Sigmoid colon (tissue), 7 donors: ENCODE measurements at places on chromosomes 16 and 17. TPM values are rescaled to one million over a fixed set of nuclear protein-coding genes. Genes with fewer than 3 reads are reported as not detected.
A peak's percentile ranks its signal among the peaks of the same experiment; 100 is the strongest.

- peak overlapping the region; percentile 97 for H3K27ac ChIP-seq
- H3K27me3 ChIP-seq: no peaks in the 10 kb centered on the region
- no peak for DNase-seq
- H3K4me3 ChIP-seq: no peak overlapping the region
- H3K36me3 ChIP-seq: peaks cover 23% of the 10 kb centered on the region
- peaks cover 68% of the 10 kb centered on the region for H3K4me1 ChIP-seq
Measured at GRCh38 chr17:57982452-57983170, 5.4 kb downstream of the VEZF1 start.

GRCh38 chr16:81600275-81600674 is 155.7 kb downstream of the CMIP start:
- no peak overlapping the region for H3K27ac ChIP-seq
- H3K27me3 ChIP-seq: no peaks in the 10 kb centered on the region
- H3K4me3 ChIP-seq: no peak overlapping the region
- no peak for DNase-seq
- no peaks in the 10 kb centered on the region for H3K36me3 ChIP-seq
- H3K4me1 ChIP-seq: peaks cover 32% of the 10 kb centered on the region

DNA sequence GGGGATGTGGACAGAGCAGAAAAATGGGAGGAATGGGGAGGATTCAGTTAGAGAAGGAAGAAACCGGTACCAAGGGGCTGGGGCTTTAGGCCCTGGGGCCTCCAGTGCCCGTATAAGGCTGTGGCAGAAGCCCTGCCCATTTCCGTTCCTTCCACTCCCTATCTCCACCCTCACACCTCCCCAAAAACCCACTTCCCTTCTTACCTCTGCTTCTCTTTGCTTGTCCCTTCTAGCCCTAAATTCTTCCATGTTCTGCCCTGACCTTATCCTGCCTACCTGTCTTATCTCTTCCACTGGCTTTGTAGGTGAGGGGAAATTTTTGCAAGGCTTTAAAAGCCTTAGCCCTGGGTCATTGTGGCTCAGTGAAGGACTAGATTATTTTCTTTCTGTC is 4.1 kb downstream of the RNF167 start:
- H3K4me1 ChIP-seq: peaks cover 57% of the 10 kb centered on the region
- H3K27me3 ChIP-seq: no peaks in the 10 kb centered on the region
- no peak overlapping the region for H3K4me3 ChIP-seq
- H3K36me3 ChIP-seq: peaks cover 27% of the 10 kb centered on the region

- DNase-seq: no peak
- H3K27ac ChIP-seq: no peak overlapping the region
- no peaks in the 10 kb centered on the region for H3K36me3 ChIP-seq
- H3K27me3 ChIP-seq: peaks cover 3% of the 10 kb centered on the region
- no peaks in the 10 kb centered on the region for H3K4me1 ChIP-seq
- H3K4me3 ChIP-seq: no peak overlapping the region
Measured at GRCh38 chr17:6870841-6871240, 39.3 kb upstream of the TEKT1 start.

GRCh38 chr16:68257906-68258800 is 6.2 kb upstream of the SLC7A6 start:
- H3K27ac ChIP-seq: peak overlapping the region; percentile 91
- H3K36me3 ChIP-seq: peaks cover 19% of the 10 kb centered on the region
- DNase-seq: peak; percentile 93

SEPHS2 gene
- 25.4 TPM for total RNA-seq

GRCh38 chr17:1557355-1558095 is 5.1 kb downstream of the PITPNA start:
- peaks cover 13% of the 10 kb centered on the region for H3K36me3 ChIP-seq
- DNase-seq: no peak
- no peaks in the 10 kb centered on the region for H3K4me1 ChIP-seq
- H3K27me3 ChIP-seq: no peaks in the 10 kb centered on the region

- DNase-seq: no peak
- H3K4me1 ChIP-seq: no peaks in the 10 kb centered on the region
- H3K4me3 ChIP-seq: no peak overlapping the region
Measured at GRCh38 chr17:57484826-57485565, 228.7 kb downstream of the MSI2 start.

DNA sequence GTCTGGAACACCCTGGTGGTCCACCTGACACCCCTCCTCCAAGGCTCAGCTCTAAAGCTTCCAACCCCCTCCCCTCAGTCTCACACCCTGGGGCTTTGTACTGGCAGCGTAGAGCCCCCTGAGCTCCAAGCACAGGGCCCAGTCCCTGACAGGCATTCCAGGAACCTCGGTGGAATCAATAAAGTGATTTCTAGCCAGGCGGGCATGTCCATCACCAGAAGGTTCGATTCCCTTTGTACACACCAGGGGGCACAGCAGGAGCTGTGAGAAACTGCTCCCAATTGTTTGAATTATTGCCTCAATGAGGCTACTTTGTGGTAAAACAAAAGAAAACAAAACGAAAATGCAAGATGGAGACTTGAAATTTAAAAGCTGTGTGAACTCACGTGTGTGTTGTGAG is 51.8 kb downstream of the SMPD3 start:
- DNase-seq: no peak
- H3K27ac ChIP-seq: no peak overlapping the region
- H3K4me1 ChIP-seq: no peaks in the 10 kb centered on the region
- no peaks in the 10 kb centered on the region for H3K36me3 ChIP-seq
- H3K27me3 ChIP-seq: no peaks in the 10 kb centered on the region

DOC2B gene
- 2.5 TPM for total RNA-seq

DNA sequence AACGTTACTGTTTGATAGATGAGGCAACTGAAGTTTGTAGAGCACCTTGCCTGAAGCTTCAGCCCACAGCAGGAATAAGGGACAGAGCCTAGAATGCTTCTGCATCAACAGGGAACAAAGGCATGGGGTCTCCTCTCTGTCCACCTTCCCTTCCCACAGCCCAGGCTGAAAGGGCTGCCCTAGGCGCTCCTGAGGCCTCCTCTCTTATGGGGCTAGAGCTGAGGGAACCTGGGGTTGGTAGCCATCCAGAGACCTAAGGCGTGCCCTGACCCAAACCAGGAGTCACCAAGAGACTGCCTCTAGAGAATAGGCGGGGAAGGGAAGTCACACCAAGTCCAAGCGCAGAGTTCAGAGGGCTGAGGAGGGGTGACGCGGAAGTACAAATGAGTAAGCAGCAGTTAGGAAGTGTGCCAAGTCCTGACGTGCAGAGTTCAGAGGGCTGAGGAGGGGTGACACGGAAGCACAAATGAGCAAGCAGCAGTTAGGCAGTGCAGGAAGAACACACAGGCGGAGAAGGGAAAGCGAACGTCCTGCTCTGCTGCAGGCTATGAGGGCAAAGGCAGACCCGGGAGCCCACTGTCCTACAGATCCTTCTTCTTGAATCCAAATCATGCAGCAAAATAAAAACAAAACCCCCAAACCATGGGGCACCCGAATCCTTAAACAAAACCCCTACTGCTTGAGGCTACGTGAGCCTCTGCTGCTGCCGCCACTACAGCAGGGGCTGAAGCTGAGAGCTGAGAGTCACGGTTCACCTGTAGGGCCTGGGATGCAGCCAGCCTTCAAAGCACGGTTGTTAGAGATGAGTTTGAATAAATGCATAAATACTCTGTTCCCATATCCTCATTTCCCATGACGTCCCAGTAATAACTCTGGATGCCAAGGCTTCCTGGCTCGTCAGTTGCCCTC is 2.7 kb upstream of the SPG7 start:
- peak overlapping the region; percentile 58 for H3K27ac ChIP-seq
- H3K27me3 ChIP-seq: no peaks in the 10 kb centered on the region
- no peaks in the 10 kb centered on the region for H3K4me1 ChIP-seq
- no peak overlapping the region for H3K4me3 ChIP-seq

TMIGD1 gene
- total RNA-seq: 0.71 TPM

DNA sequence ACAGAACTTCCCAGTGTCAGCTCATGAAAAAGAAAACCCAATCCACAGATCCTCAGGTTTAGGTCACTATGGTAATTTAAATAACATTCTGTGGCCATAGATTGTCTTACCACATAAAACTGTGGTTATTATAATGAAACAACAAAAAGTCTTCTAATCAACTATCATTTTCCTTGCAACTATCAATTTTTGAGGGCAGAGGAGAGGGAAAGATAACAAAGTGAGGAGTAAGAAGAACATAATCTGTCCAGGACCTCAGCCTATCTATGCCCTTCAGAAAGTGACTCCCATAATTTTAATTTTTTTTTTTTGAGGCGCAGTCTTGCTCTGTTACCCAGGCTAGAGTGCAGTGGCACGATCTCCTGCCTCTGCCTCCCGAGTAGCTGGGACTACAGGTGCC is 4.0 kb upstream of the GGNBP2 start:
- no peaks in the 10 kb centered on the region for H3K27me3 ChIP-seq
- H3K4me3 ChIP-seq: no peak overlapping the region
- no peaks in the 10 kb centered on the region for H3K36me3 ChIP-seq

- H3K27ac ChIP-seq: no peak overlapping the region
- peaks cover 9% of the 10 kb centered on the region for H3K4me1 ChIP-seq
- DNase-seq: no peak
- no peaks in the 10 kb centered on the region for H3K36me3 ChIP-seq
- no peaks in the 10 kb centered on the region for H3K27me3 ChIP-seq
- H3K4me3 ChIP-seq: no peak overlapping the region
Measured at GRCh38 chr16:24138024-24138423, 118.1 kb upstream of the CACNG3 start.

DNA sequence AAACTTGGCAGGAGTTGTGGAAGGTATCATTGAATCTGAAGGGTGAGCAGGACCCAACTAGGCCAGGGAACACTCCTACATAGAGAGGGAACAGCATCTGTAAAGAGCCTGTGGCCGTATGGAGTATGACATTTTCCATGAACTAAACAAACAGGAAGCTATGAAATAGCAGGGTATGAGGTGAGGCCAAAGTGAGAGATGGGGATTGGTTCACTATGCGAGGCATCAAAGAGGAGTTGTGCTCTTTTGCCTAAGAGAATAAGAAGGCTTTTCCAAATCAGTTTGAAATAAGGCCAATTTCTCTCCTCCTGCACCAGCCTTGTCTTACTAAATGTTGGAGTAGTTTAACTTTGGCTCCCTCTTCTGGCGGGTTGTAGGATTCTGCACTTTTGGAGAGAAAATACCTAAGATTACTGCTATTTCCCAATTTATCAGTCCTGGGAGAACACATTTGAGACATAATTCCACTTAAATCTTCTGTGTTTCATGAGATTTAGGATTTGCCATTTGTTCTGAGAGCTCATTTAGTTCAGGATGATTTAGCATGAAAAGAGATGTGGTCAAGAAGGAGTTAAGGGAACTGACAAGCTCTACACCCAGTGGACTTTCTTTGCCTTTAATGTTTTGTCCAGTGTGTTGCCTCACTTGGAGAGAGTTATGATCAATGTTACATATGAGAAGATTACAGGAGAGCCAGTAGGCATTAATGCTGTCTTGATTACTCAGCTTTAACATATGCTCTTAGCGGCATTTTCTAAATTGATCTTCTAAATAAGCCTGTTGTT is 55.4 kb downstream of the TNRC6C start:
- no peak overlapping the region for H3K27ac ChIP-seq
- no peaks in the 10 kb centered on the region for H3K4me1 ChIP-seq
- H3K4me3 ChIP-seq: no peak overlapping the region
- H3K36me3 ChIP-seq: peaks cover 16% of the 10 kb centered on the region
- no peaks in the 10 kb centered on the region for H3K27me3 ChIP-seq

GRCh38 chr16:70520612-70521297 is 2.6 kb downstream of the COG4 start:
- H3K4me1 ChIP-seq: peaks cover 23% of the 10 kb centered on the region
- no peaks in the 10 kb centered on the region for H3K27me3 ChIP-seq
- H3K36me3 ChIP-seq: peaks cover 23% of the 10 kb centered on the region
- no peak overlapping the region for H3K27ac ChIP-seq
- DNase-seq: no peak
- H3K4me3 ChIP-seq: no peak overlapping the region

VPS35 gene
- 59.9 TPM for total RNA-seq

GRCh38 chr17:60671482-60671881 is 6.2 kb upstream of the BCAS3 start:
- no peak overlapping the region for H3K27ac ChIP-seq
- H3K27me3 ChIP-seq: no peaks in the 10 kb centered on the region
- no peak overlapping the region for H3K4me3 ChIP-seq
